ENCODE measurements at places on chromosomes 2 and 18. TPM values are rescaled to one million over a fixed set of nuclear protein-coding genes. Genes with fewer than 3 reads are reported as not detected.

- peak; percentile 63 for DNase-seq
Measured at GRCh38 chr18:53909668-53910067, 314.8 kb downstream of the MBD2 start.

DNA sequence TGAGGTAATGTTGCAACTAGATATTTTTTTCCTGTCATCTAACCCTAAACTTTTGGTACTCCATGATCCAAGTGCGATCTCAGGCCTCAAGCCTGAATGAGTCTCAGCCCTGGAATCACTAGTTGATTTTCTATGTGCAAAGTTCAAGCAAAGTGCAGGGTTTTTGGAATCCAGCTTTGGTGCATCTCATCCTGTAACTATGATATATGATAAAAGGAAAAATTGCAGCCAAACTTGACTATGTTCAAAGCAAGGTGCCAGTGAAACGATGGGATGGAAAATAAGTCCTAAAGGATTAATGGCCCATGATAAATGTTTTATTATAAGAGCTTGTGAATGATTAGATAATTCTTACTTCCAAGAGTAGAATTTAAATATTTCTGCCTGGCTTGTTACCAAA, 78.9 kb upstream of the NT5C1B start:
- no peak for DNase-seq

- peak; percentile 13 for DNase-seq
Measured at GRCh38 chr2:159098361-159098760, 129.9 kb downstream of the TANC1 start.

NYAP2 gene
- total RNA-seq, result not detected

DNA sequence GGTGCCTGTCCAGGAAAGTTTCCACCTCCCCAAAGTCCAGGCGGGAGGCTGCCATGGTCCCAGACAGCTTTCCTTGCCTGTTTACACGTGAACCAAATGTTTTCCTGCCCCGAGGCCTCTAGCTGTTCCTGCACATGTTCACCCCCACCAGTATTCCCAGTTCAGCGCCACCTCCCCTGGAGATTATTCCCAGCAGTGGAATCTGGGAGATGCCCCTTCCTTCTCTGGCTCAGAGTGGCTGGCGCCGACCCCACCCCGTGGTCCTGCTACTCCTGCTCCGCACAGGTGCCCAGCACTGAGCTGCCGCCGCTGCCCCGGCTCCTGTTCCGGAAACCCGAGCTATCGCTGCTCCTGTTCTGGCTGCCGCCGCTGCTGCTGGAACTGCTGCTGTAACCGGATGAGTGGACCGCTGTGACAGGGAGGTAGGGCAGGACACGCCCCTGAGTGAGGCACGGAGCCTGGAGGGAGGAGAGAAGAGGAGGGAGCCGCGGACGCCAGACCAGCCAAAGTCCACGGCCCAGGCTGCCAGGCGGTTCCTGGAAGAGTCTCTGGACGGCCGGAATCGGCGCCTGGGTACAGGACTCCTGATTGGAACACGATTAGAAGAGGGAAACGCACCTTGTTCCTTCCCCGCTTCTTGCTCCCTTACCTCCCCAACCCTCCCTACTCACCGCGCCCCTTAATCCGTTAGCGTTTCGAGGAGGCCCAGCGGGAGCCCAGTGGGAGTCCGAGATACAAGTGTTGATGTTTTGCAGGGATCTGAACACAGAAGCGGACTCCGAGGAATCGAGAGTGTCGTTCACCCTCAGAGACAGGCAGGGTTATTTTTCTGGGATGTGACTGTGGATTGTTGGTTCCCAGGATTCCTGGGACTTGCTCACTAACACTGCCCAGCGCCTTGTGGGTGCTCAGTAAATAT, at the start of gene PDE11A:
PDE11A (minus strand) TSS at position 395 of the 919 bp plus-strand sequence; CDS start at position 55, 340 bp downstream.
- peak; percentile 87 for DNase-seq

SMARCAL1 gene
- 22.1 TPM for total RNA-seq

- DNase-seq, result no peak
Measured at GRCh38 chr2:146203064-146203624, 1641.7 kb upstream of the ACVR2A start.

DNA sequence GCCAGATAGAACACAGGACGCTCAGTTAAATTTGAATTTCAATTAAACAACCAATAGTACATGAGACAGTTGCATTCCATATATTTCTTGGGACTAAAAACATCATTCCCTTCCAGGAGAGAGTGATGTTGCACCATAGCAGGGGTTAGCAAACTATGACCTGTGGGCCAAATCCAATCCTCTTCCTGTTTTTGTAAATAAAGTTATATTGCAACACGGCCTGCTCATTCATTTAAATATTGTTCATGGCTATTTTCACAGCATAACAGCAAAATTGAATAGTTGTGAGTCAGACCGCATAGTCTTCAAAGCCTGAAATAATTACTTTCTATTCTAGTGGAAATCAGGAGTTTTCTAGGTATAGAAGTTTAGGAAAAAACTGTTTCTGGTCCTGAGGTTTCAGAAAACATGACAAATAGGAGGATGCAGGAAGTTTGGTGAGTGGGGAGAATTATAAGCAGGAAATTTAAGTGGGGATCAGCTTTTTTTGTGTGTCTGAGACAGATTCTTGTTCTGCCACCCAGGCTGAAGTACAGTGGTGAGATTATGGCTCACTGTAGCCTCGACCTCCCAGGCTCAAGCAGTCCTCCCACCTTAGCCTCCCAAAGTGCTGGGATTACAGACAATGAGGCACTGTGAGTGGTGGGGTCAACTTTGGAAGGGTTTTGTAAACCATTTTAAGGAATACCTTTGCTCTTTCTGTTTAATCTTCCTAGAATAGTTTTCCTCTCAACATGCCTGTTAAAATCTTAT, 131.5 kb downstream of the SOCS6 start:
- DNase-seq, result peak; percentile 89

- DNase-seq, result peak; percentile 66
Measured at GRCh38 chr18:21444465-21445212, 155.9 kb downstream of the ESCO1 start.

ERICH2 gene
- total RNA-seq, result 22.4 TPM

EFR3B gene
- 0.09 TPM for total RNA-seq

DNA sequence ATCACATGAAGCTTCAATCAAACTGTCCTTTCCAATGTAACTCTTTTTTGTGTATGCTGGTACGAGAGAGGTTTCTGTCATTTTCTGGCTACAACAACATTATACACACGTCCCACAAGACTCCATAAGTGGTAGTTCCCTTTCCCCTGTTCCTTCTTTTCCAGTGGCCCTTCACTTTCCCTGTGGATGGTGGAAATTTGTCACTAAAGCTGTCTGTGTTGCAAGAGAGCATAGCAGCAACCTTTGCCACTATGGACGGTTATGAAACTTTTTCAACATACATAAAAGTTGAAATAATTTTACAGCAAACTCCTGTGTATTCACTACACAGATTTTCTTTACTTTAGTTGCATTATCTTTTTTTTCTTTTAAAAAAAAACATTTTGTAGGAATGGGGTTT, 18.7 kb downstream of the DBI start:
- DNase-seq, result no peak

- DNase-seq, result no peak
Measured at GRCh38 chr2:148167241-148167766, 146.4 kb downstream of the MBD5 start.

ESPNL gene
- not detected for total RNA-seq

GRCh38 chr2:63914311-63914710, 72.6 kb downstream of the UGP2 start:
- DNase-seq, result no peak

PNO1 gene
- 35.0 TPM for total RNA-seq

INO80B gene
- total RNA-seq, result 36.0 TPM

AGXT gene
- total RNA-seq, result not detected

GRCh38 chr2:195168369-195168768, 488.7 kb upstream of the SLC39A10 start:
- no peak for DNase-seq

DNA sequence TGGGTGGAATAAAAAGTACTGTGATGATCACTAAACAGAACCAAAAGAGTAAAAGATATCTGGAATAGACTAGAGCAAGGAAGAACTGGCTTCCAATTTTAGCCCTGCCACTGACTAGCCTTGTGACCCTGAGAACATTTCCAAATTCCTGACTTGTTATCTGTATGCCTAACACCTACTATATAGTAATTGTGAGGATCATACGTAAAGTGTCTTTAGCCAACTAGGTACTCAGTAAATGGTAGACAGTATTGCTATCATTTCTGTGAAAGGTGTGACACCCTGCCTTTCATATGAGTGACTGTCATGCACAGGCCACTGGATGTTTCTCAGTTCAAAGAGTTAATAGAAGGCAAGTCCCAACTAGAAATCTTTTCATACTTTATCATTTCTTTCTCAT, 29.8 kb downstream of the CYTIP start:
- DNase-seq, result no peak

- DNase-seq, result no peak
Measured at GRCh38 chr2:238710787-238711186, 137.1 kb upstream of the TWIST2 start.

GRCh38 chr2:20313659-20314058, 37.0 kb downstream of the PUM2 start:
- DNase-seq, result peak; percentile 26

DNA sequence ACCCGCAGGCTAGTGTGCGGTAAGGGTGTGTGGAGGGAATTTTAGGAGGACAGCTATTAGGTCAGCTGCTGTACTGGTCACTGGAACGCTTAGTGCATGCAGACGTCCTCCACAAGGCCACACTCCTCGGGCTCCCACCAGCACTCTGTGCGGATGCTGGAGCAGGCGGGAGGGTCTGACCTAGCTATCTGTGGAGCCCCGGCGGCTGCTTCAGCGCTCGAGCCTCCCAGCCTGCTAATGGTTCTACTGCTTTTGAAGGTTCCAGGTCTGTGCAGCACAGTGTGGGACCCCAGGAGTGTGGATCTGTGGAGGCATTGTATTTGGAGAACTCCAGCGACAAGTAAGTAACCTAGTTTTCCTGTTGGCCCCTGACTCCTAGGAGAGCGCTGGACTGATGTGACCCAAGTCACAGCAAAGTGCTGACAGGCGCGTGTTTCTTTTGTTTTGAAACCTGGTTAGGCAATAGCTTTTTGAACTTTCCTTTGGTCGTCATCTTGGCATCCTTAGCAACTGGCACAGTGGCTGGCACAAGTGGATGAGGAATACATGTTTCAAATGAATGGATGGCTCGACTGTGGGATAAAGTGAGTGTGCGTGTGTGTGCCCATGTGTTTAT, 113.5 kb downstream of the ZNF236 start:
- DNase-seq, result no peak

Data from MCF 10A (cell line).